ENCODE measurements at places on chromosomes 1 and 21.

- DNase-seq: no peak
These were observed 48.2 kb upstream of the LRP8 start for GRCh38 chr1:53376041-53376461.

GRCh38 chr1:36166136-36166535 lies 10.2 kb downstream of the MAP7D1 start:
- no peak for DNase-seq

DNA sequence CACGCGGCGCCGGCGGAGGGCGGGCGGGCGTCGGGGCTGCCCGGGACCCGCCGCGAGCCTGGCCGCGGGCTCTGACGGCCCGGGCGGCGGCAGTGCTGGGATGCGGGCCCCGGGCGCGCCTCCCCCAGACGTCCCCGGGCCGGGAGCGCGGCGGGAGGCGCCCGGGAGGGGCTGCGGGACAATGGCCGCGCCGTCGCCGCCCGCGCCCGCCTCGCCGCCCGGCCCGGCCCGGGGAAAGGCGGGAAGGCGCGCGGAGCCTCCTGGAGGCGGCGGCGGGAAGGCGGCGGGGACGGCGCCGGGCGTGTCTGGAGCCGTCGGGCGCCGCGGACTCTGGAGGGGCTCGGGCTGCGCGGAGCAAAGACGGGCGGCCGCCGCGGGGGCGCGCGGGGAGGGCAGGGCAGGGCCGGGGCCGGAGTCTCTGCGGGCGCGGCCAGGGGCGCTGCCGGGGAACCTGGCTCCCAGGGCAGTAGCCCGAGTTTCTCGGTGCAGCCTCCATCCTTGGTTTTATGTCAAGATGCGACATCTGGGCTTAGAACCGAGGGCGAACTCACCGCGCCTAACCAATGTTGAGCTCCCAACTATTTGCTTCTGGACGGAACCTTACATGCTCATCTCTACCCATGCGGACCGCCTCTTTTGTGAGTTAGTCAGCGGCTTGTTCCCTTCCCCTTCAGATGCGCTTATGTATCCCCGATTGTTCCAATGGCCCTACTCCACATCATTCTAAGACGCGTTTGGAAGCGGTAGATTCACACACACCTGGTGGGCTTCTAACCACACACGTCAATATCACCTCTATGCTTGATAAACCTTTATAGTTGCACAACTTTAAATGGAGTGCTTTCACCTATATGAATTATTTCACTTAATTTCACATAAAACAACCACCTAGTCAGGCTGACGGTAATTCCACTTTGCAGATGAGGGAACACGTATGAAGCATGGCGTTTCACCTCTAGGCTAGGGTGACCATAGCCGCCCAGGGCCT lies 651 bp downstream of the ZBTB8A start:
- DNase-seq: no peak

DNA sequence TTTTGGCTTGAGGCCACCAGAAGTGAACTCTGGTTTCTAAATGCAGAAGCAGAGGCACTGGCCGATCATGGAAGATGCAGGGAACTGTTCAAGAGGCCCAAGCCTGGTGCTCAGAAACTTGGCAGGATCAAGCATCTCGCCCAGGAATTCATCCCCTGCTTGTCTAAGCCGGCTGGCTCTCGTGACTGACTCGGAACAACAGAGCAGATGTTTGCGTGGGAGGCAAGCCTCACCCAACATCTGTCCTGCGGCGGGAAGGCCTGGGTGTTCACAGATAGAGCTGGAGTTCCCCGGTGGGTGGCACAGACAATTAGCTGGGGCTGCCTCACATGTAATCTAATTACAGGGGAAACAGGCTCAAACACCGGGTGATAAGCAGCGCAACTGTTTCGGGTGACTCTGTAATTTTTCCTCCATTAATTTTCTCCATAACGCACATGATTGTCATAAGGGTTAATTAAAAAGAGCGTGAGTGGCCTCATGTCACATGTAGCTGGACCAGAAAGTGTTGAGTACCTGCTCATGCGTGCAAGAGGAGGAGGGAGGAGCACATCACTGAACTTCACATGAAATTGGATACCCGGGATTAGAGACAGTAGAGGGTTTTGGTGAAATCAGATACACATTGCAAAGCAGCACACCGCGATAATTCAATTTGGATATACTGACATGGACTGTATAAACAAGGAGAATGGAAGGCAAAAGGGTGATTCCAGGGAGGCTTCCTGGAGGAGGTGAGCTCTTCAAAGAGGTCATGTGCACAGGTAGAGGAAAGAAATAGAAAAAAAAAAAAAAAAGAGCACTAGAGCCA lies 180.0 kb downstream of the ETS2 start:
- DNase-seq: no peak

DNA sequence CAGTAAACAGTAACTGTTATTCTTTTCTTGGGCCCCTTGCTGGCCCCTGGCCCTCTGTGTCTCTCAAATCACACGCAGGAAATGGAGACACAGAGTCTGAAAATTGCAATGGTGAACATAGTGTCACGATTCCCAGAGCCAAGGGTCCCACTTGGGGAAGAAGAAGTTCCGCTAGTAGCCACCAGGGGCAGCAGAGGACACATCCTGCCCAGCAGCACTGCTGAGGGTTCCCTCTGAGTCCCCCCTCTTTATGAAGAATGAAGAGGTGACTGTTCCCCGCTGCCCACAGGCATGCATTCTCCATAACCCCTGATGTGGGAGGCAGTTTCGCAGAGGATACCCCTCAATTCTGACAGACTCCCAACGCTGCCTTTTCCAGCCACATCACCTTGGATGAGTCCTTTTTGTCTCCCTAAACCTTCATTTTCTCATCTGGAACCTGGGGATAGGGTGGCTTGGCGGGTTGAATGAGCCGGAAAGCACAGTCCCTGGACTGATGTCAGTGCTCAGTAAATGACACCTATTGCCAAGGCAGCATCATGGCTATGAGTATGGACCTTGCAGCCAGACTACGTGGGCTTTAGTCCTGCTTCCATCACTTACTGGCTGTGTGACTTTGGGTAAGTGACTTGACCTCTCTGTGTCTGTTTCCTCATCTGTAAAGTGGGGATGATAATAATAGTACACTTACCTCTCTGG lies 238.0 kb upstream of the TMEM51 start:
- no peak for DNase-seq

DNA sequence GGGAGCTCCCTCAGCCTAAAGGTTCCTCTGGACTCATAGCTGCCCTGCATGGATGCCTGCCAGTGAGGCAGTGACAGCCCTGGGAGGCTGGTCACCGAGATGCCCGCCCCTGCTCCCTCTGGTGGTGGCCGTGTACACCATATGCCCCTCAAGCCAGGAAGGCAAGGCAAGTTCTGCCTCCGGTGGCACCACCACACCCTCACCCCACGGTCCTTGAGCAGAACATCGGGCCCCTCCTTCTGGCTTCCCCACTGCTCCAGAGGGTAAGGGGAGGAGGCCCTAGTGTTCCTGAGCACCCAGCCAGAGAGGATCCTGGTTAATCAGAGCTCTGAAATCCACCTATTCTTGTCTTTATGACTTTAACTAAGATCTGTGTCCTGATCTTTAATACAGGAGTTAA lies 1.5 kb upstream of the S100A14 start:
- peak; percentile 2 for DNase-seq

DNA sequence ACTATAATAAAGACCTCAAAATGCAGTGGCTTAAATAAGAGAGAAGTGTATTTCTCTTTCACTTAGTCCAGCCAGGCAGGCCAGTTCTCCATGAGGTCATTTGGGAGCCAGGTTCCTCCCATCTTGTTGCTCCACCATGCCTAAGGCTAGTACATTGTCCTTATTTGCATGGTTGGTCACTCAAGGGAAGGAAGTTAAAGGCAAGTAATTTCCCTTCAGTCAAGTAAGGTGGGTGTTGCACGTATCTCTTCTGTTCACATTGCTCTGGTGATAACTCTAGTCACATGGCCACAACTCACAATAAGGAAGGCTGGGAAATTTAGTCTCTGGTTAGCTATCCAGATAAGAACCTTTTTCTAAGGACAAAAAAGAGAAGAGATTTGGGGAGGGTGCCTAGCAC lies 27.2 kb upstream of the TADA1 start:
- no peak for DNase-seq

- DNase-seq: no peak
These were observed 45.5 kb downstream of the USP25 start for GRCh38 chr21:15775291-15775690.

- DNase-seq: no peak
These were observed 997 bp downstream of the IFNAR2 start for GRCh38 chr21:33230545-33231324.

- no peak for DNase-seq
These were observed 41.5 kb upstream of the COL6A1 start for GRCh38 chr21:45940091-45940490.

DNA sequence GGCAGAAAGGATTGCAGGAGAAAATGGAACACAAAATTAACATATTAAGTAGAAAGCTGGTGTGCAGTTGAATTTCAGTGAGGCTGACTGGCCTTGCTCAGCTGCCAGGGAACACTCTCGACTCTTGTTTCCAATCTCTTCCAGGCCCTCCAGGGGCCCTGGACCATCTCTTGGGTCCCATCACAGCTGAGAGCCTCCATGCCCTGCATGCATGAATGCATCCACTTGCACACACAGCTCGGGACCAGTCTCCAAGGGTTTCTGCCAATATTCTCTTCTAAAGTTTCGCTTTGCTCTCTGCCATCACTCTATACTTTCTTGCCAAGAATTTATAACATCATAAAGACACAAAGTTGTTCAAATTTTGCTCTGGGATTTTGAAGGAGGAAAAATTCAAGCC lies 200.3 kb downstream of the DSCAM start:
- no peak for DNase-seq

GRCh38 chr1:224922404-224923164 lies 6.9 kb upstream of the DNAH14 start:
- DNase-seq: no peak

- no peak for DNase-seq
These were observed 910 bp upstream of the RERE start for GRCh38 chr1:8818325-8818775.

DNA sequence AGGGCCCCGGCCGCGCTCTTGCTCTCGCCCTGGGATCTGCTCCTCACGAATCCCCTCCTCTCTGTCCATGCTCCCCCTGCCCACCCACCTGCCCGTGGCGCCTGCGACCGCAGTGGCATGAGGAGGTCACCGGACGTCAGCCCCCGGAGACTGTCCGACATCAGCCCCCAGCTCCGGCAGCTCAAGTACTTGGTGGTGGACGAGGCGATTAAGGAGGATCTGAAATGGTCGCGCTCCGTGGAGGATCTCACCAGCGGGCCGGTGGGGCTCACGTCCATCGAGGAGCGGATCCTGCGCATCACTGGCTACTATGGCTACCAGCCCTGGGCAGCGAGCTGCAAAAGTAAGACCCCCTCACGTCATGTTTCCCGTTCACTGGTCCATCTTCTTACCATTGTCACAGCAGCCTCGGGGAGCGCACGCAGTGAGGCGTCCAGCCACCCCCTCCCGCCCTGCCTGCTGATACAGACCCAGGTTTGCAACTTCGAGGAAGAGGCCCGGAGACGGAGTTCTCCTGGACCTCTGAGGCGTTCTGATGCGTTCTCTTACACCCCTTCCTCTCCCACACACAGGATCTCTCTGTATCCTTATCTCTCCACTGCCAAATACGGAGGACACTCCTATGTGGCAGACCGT lies 1.1 kb downstream of the SLC35F3 start:
- DNase-seq: no peak

DNA sequence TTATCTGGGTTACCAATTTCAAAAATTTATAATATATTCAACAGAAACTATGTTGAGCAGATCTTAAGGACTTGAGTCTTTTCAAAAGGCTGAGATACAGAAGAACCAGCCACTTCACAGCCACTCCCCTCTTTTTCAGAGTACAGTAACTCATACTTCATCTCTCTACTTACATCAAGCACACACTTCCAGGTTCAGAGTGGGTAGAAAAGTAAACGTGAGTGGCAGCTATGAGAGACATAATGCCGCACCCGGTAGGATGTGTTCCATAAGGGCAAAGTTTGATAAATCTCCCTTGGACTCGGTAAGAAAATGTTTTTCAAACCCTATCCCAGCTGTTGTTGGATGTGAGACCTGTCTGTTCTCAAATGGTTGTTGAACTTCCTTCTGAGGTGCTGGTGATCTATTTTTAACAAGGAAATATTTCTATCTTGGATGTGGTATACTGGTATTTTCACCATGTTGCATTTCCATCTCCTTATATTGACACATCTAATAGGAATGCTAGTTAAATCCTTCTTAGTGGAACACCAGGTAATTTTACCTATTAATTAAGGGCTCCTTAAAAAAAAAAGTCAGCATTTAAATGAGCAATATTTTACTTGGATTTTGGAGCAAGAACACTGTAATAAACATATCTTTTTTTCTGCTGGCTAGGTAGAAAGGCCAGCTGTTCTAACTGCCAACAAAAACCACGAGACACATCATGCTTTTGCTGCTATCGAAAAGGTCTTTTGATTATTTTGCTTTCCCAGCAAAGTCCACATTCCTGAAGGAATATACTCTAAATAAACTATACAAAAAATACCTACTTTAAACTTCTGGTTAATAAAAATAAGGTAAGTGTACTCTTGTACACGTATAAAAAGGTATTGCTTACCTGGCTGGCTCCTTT lies 28.2 kb downstream of the CNN3 start:
- DNase-seq: no peak

GRCh38 chr1:175822580-175822979 lies 79.2 kb upstream of the TNR start:
- DNase-seq: no peak

DNA sequence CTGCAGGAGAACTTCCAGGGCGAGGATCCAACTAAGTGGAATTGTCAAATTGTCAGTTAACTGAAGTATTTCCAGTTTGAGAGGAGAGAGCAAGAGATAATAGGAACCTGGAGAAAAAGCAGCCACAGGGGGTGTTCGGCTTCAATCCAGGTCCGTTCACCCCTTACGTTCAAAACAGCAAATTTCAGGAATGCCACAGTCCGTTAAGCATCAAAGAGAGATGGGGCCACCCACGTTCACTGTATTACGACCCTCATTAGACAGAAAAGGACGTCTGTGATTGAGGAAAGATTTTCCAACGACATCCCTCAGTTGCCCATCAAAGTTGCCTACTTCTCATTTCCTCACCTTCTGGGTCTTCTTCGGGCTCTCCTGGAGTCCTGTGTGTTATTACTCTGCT lies 422.5 kb upstream of the VAMP3 start:
- no peak for DNase-seq

DNA sequence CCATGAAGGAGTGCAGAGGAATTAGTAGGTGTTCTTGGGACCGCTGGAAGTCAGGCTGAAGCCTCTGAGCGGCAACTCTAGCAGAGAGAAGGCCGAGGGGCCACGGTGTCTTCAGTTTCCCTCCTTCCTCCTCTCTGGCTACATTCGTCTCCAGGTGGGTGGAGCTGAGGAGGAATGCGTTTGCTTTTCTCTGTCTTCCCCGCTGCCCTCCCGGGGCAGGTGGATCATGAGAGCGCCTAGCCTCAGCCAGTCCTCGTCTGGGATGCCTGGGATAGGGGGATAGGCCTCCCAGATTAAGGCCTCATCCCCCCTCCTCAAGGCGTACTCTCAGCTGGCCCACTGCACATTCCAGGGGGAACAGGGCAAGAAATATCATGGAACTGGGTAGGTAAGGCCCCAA lies 7.5 kb upstream of the GOLT1A start:
- no peak for DNase-seq

Measured in stimulated activated CD4-positive, alpha-beta T cell treated with anti-CD3 and anti-CD28 coated beads, TNF-alpha, amount 100 ng/mL, for 1 hour (primary cell).